ENCODE measurements at places on chromosomes 3 and 15.

GRCh38 chr3:126310816-126311215 lies 46.4 kb downstream of the KLF15 start:
- DNase-seq: no peak

- no peak for DNase-seq
Observed at GRCh38 chr3:191257286-191257685, 58.2 kb downstream of the OSTN start.

DNA sequence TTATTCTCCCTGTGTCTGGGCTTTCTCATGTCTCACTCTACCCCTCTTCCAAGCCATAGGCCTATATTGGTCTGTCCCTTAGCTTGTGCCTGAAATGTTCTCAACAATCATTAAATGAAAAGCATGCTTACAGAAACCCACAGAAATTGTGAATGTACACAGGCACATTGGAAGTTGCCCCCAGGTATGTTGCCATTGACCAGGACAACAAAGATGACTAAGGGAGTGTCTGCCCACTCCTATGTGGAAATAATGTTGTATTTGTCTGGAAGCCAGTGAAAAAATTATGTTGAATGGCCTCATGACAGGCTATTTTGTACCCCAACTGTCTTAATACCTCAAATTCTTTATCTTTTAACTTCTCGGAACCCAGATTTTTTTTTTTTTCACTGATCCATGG lies 102.0 kb downstream of the TPRG1 start:
- DNase-seq: no peak

DNA sequence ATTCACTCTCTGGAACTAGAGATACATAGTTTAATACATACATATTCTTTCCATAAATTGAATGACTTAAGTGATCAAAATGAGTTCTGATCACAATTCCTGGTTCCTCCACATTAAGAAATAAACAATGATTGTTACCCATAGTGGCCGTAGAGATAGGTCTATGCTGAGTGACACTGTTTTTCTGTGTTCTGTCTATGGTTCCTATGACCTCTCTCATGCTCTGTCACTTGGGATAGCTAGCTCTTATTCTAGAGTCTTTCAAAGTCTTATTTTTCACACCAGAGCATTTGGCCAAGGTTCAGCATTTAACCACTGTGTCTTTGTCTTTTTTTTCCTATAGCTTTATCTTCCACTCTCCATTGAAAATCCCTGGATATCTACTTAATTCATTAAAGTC lies 132.4 kb downstream of the GOLGA6L6 start:
- no peak for DNase-seq

- DNase-seq: no peak
Observed at GRCh38 chr3:177836671-177837070, 639.4 kb upstream of the TBL1XR1 start.

DNA sequence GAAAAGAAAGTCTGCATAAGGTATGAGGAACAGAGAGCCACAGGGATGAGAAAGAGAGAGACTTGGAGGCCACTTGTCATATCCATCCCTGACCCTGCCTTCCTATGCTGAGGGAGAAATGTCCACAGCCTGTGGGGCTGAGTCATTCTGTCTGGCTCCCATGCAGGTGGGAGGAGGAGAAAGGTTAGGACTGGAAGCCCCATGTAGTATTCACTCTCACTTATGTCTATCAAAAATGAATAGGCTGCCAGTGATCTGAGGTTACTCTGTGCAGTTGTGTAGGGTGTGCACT lies 71.3 kb downstream of the RAB11A start:
- DNase-seq: no peak

- DNase-seq: no peak
Observed at GRCh38 chr3:138125548-138126221, 6.5 kb downstream of the A4GNT start.

GRCh38 chr3:45453839-45454238 lies 65.5 kb downstream of the LARS2 start:
- no peak for DNase-seq

DNA sequence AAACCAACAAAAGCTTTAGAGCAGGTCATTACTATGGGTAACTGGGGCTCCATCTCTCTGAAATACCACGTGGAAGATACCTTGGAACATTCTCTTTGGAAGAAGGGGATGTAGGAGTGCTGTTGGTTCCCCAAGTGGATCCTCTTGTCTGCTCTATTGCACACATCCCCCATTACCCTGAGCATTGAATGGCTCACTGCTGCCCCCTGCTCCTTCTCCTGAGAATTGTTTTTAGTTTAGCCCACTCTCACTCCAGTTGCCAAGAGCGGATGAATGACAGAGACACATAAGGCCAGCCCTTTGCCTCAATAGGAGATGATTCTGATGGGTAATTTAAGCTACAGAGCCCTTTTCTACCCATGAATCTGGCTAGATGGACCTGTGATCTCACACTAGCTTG lies 135.6 kb upstream of the SUCLG2 start:
- DNase-seq: peak; percentile 19

- no peak for DNase-seq
Observed at GRCh38 chr3:102926618-102927017, 491.8 kb downstream of the ZPLD1 start.

DNA sequence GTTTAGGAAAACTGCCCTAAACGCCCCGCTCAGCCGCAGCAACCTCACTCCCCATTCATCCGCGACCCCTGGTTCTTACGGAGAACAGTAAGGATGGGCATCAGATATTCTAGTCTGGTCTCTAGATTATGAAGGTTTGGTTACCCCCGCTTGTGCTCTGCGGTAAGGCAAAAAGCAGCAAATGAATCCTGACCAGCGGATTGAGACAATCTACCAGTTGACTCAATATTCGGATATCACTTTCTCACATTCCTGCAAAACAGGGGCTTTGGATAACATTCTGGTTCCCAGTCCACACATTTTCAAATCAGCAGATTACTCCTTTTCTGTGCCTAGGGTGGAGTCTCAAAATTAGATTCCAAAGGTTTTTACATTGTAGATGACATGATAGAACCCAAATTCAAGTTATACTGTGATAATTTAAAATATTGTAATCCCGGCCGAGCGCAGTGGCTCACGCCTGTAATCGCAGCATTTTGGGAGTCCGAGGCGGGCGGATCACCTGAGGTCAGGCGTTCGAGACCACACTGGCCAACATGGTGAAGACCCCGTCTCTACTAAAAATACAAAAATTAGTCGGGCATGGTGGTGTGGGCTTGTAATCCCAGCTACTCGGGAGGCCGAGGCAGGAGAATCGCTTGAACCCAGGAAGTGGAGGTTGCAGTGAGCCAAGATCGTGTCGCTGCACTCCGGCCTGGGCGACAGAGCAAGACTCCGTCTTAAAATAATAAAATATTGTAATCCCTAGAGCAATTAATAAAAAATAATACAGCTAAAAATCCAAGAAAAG lies 1.1 kb upstream of the CYFIP1 start:
- DNase-seq: no peak
